ENCODE measurements at places on chromosomes 11 and 22.

DNA sequence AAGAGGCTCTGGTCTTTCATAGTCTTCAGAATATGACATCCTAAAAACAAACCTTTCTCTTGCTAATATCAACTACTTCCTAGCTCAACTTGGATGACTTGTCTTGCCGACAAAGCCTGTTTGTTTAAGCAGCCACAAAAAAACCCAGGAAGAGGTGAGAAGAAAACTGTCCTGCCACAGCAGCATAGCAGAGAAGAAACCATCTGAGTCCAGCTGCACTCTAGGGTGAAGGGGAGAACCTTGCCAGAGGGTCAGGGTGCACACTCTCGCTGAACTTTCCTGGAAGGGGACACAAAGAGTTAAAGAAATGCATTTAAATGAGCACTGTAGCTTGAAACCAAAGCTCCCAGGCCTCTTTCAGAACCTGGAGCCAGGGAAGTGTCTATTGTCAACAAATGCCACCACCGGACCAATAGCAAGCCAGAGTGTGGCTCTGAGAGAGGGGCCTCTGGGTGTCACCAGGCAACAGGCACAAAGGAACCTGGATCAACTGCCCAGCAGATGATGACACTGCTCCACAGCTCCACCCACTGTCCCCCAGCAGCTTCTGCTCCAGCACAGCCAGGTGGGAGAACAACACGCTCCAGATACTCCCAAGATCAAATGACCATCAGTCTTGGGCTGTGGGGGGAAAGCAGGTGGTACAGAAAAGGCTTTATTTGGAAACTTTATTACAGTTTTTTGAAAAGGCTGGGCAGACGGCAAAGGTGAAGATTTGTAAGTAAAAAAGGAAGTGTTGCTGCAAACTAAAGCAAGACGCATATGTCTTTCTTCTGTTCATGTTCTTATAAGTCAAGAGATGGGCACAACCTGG, 105.7 kb downstream of the RASSF10 start:
- no peak for DNase-seq

- no peak for DNase-seq
Measured at GRCh38 chr11:61699737-61700160, 19.6 kb downstream of the DAGLA start.

- no peak for DNase-seq
Measured at GRCh38 chr11:12537778-12538401, 136.3 kb upstream of the TEAD1 start.

DNA sequence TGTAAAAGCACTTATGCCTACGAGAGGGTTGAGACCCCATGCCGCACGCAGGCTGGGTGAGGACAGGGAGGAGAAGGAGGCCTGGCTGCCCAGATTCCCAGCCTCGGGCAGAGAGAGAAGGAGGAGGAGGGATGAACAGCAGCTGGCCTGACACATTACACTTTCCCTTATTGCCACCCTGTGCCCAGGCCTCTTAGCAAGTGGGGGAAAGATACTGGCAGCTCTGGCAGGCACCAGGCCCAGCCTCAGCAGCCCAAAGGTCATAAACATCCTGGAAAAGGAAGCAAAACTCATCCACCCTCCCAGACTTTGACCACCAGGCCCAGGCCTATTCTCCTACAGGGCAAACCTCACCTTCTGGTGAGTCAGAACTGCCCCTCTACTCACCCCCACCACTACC, 4.7 kb downstream of the PLAAT3 start:
- DNase-seq, result no peak

DNA sequence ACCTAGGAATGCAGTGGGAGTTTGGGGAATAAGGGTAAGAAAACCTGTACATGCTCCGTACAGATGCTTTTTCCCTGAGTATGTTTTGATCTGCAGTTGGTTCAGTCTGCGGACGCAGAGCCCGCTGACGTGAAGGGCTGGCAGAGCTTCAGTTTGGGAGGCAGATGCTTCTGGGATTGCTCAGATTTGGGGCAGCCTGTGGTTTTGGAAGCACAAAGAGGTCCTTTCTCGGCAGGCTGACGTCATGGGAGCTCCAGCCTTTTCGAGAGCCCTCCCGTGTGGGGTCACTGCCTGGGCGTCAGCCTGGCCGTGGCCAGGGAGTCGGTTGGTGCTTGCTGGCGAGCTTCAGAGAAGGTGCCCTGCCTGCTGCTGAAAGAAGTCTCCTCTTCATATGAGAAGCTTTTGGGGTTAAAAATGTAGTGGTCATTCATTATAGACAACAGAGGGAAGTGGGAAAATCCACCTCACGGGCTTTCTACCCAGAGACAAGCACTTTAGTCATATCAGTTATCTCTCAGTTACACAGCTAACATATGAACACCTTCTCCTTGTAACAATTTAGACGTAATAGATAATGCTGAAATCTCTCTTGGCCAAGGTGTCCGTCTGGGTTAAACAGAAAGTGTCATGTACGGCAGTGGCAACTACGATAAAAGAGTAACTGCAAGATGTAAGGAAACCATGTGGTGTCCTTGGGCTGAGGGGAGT, 26.8 kb downstream of the TPCN2 start:
- no peak for DNase-seq
